ENCODE measurements at places on chromosomes 3 and 15. TPM values are rescaled to one million over a fixed set of nuclear protein-coding genes. Genes with fewer than 3 reads are reported as not detected.

The ASB7 gene
- 17.1 TPM for total RNA-seq

The C3orf49 gene
- not detected for total RNA-seq

- no peak overlapping the region for H3K4me3 ChIP-seq
- no peaks in the 10 kb centered on the region for H3K4me1 ChIP-seq
These were observed 22.2 kb upstream of the ZNF710 start for GRCh38 chr15:89978914-89979313.

The SUSD5 gene
- total RNA-seq, result 11.2 TPM

Measured in osteoblast (primary cell).